ENCODE measurements at places on chromosomes 7 and 10.

- DNase-seq = no peak
Measured at GRCh38 chr7:157841773-157842370, 505.1 kb downstream of the DNAJB6 start.

- DNase-seq = no peak
Measured at GRCh38 chr10:31419394-31420063, 100.5 kb downstream of the ZEB1 start.

DNA sequence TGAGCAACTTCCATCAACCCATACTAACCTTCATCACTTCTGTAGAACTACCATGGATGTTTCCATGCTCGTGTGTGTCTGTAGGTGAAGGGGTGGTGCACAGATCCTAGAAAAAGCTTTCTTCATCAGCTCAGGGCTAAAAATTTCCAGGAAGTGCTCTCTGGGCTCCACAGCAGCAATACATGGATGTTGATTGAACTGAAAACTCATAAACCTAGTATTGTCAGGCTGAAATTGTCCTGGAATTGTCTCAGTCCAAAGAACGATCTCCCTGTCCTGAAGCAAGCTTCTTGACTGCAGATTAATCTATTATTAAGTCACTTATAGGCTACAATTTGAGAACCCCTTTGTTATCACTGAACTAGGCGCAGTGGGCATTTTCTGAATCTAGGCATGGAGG, 39.8 kb downstream of the ENO4 start:
- no peak for DNase-seq

GRCh38 chr7:90311175-90311574, 9.9 kb downstream of the FAM237B start:
- no peak for DNase-seq

- DNase-seq = no peak
Measured at GRCh38 chr10:131577786-131578471, 266.4 kb upstream of the TCERG1L start.

GRCh38 chr7:66771795-66772194, 31.3 kb downstream of the RABGEF1 start:
- DNase-seq = no peak

DNA sequence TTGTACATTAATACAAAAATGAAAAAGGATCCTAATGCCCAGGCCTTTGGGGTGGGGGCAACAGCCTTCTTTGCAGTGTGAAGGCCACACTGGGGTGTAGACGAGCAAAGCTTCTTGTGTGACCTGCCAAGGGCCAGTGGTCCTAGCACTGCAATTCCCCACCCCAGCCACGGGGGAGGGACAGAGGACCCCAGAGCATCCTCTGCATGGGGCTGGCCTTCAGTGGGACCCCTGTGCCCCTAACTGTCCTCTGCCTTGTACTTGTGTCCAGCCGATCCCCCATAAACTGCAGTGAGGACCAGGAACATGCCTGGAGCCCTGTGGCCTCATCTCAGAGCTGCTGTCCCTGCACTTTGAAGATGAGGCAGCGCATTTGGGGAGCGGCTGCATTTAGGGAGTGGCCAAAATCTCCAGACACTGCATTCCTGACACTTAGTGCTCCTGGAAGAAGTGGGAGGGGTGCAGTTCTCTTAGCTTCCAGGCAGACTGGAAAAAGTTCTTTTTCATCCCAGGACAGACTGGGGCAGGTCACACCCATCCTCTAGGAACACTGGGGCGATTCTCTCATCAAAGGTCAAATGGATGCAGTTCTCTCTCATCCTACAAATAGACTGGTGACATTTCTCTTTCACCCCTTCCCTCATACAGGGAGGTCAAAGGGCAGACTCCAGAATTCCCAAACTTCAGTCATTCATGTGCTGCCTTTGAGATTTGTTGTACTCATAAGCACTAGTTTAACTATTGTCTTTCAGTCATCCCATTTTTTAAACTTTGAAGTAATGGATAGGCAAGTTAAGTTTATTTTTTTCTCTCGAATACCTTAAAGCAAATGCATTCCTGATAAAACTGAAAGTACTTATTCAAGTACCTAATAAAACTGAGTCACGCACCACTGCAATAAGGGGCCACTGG, 922 bp upstream of the MYO1G start:
- no peak for DNase-seq

GRCh38 chr10:34526758-34527730, 288.1 kb downstream of the PARD3 start:
- no peak for DNase-seq
